SK-N-DZ (cell line): ENCODE measurements at places on chromosomes 2 and 18.

GRCh38 chr2:28350791-28351285 is 41.8 kb upstream of the FOSL2 start:
- DNase-seq = no peak

GRCh38 chr18:65298422-65298821 is 452.4 kb upstream of the CDH7 start:
- no peak for DNase-seq

GRCh38 chr2:75367401-75367800 is 168.1 kb upstream of the TACR1 start:
- no peak for DNase-seq

DNA sequence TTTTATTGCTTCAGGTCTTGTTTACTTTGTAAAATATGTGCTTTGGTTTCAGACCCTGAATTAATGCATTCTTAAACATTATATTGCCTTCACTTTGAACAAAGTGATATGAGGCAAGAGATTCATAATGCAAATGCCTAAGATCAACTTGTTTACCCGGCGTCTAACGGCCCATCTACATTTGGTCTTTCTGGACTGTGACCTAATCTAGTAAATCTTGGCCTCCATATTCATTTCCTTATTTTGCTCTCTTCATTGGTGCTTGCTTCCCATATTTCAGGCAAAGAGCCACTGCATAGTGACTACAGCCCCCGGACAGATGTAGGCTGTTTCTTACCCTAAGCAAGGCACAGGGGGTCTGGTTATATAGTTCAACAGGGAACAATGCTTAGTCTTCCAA is 53.0 kb upstream of the SLC39A10 start:
- DNase-seq = no peak
